M059J (cell line): ENCODE measurements at places on chromosomes 7 and 10. TPM values are rescaled to one million over a fixed set of nuclear protein-coding genes. Genes with fewer than 3 reads are reported as not detected.

The TEX36 gene
- 0.10 TPM in 1 of 2 replicates, not detected in the other for total RNA-seq

The PAX4 gene
- total RNA-seq = not detected in 2 replicates

The EIF5AL1 gene
- total RNA-seq = 0.59 and 1.7 TPM in 2 replicates

The FBXL13 gene
- total RNA-seq = 0.59 and 1.5 TPM in 2 replicates

DNA sequence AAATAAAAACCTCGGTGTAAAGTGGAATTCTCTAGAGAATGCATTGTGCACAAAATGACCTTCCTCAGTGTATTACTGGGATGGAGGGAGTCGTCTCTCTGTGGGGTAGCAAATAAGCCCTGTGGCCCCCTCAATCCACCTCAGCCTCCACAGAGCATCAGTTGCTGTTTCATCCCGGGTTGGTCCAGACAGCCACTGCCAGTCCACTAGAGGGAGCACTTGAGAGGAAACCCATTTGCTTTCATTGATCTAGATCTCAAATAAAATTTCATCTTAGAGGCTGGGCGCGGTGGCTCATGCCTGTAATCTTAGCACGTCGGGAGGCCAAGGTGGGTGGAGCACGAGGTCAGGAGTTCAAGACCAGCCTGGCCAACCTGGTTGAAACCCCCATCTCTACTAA is 1128.7 kb downstream of the CNTNAP2 start:
- DNase-seq = peak; percentile 3

- DNase-seq = no peak
Observed at GRCh38 chr7:146652176-146652575, 535.6 kb downstream of the CNTNAP2 start.

DNA sequence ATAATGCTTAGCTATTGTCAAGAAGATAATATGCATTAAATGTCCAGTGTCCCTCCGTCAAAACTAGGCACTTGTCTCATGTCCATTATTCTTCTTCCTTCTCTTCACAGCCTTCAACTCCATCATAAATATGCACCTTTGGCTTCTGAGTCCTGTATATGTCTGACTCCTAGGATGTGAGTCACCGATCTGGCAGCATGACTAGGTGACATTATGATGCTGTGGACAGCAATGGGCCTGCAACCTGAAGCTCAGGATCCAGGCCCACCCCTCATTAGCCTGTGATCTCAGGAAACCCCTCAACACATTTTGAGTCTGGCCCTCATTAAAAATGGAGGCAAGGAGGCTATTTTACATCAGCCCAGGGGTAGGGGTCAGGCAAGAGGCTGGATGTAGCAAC is 362.5 kb upstream of the ZMIZ1 start:
- peak; percentile 56 for DNase-seq

DNA sequence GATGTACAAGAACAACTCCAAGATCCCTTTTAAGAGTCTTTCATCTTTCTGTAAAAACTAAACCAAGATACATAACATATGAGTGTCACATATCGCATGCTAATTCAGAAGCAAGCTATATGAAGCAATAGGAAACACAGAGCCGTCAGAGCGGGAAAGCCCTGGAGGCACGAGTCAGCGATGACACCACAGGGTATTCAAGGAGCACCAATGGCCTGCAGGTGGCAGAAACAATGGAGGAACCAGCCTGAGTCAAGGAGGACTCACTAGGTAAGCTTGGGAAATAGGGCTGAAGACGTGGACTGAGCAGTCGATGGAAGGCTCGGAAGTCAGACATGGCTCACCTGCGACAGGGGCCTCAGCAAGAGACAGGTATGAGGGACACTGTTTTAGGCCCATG is 214.4 kb downstream of the FAM107B start:
- peak; percentile 84 for DNase-seq

GRCh38 chr10:1152386-1153250 is 96.4 kb downstream of the WDR37 start:
- DNase-seq = no peak

- DNase-seq = peak; percentile 84
Observed at GRCh38 chr10:99930731-99931550, 78.8 kb downstream of the DNMBP start.

- no peak for DNase-seq
Observed at GRCh38 chr7:100010901-100011300, 4.5 kb upstream of the ZKSCAN1 start.

DNA sequence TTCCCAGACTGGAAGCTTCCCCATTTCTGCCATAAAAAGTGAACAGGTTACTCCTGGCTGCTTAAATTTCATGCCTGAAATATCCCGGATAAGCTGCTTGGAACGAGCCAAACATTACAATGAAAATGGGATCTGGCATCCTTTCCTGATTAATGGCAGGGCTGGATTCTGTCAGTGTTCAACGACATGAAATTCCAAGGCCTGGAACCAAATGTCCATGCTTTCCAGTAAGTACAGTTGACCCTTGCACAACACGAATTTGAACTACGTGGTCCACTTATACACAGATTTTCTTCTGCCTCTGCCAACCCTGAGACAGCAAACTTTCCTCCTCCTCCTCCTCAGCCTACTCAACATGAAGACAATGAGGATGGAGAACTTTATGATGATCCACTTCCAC is 65.4 kb downstream of the SGMS1 start:
- no peak for DNase-seq

DNA sequence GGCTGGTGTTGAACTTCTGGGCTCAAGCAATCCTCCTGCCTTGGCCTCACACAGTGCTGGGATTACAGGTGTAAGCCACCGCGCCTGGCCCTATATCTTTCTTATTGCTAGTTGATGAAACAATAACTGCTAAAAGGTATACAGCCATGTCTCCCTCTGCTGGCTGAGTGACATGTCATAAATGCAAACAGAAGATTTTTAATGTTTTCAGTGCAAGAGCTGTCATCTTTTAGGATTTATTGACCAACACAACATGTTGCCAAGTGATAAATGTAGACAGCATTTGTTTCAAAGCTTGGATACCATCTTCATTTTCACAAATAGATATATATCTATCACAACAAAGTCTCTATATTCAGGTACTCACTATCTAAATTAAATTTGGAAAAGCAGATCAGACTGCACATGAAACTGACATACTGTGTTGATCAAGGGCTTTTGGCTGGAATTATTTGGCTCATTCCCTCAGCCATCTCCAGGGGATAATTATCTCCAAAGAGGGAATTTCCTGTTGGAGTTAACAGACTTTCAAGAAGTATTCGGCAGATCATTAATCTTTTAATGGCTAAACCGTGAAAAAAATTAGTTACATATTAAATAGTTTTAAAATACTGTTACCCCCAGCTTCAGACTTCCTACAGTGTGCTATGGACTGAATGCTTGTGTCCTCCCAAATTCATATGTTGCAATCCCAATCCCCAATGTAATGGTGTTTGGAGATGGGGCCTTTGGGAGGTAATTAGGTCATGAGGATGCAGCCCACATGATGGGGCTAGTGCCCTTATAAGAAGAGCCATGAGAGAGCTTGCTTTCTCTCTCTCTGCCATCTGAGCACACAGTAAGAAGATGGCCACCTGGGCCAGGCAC is 41.3 kb upstream of the SRPK2 start:
- peak; percentile 51 for DNase-seq

GRCh38 chr7:121116396-121116795 is 127.9 kb downstream of the CPED1 start:
- no peak for DNase-seq

DNA sequence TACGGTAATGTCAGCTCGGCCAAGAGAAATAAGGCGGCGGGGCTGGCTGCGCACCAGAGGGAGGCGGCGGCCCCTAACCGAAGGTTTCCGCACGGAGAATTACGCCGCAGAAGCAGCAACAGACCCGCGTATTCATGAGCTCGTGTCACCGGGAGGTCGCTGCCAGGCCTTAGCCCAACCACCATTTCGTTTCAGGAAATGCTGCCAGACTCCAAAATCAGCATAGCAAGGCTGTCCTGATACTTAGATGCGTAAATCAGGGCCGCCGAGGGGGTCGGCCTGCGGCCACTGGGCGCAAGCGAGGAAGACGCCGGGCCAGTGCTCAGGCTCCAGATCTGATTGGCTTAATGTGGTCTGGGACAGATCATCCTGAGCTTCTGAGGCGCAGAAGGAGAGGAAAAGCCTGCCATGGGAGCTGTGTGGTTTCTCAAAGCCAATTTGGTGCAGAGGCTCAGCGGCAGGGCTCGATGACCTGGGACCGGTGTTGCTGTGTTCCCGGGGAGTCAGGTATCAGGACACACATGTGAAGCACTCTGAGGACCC is 247.9 kb downstream of the BAMBI start:
- DNase-seq = no peak

DNA sequence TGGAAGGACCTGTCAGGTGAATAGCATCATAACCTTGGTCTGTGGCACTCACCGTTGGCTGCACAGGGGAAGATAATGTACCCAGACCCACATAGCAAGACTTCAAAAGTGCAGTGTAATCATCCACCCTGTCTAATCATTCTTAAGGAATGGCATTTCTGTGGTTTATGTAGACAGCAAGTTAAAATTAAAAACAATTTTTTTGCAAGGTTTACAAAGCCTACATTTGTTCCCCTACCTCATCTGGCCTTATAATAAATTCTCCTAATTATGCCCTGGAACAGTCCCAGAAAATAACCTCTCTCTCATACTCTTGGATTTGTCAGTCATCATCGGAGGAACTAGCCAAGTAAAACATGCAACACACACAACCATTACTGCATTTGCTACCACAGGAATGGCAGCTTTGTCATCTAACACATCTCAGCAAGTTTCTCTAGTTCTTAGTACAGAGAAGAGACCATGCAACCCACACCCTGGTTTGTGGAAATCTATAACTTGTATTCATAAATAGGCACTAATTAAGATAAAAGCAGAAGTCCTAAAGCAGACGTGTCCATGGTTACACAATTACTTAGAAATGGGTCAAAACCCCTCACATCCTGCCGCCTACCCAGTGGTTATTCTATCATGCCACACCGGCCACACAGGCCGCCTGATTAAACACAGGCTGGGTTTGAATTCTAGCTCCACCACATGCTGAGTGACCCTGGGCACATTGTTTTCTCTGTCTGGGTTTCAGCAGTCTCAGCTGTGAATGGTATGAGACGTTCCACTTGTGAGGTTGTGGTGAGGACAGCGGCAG is 19.1 kb downstream of the ABLIM1 start:
- peak; percentile 95 for DNase-seq

GRCh38 chr10:81218307-81218706 is 656.7 kb upstream of the NRG3 start:
- DNase-seq = no peak

- DNase-seq = peak; percentile 73
Observed at GRCh38 chr7:98802088-98802780, 67.6 kb downstream of the TMEM130 start.

DNA sequence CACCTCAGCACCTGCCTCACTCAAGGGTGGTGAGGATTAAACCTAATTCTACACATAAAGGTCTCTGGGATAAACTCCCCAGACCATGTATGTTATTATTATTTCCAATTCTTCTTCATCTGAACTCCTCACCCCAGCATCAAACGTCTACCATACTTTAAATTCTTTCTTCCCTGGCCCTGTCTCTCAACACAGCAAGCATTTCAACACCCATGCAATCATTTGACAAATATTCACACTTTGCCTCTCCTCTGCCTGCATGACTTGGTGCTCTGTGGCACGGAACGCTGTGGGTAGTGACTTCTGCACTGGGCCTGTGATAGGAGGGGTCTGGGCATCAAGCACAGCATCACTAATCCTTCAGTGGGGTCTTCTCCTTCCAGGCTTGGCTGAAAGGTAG is 490.8 kb downstream of the TNS3 start:
- no peak for DNase-seq

DNA sequence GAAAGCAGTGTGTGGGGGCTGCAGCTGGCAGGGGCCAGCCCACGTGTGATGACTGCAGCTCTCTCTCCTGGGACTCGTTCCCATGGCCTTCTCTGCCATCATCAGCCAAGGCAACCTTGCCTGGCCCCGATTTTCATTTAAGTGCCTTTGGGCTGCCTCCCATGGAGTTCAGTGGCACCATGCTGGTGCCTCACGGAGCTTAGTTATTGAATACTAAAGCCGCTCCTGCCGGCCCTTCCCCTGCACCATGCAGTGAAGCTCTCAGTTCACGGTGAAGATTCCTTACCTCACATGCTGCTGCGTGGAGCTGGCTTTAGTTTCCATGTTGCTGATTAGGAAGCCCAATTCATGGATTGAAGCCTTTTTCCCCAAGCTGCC is 141.5 kb upstream of the EEPD1 start:
- DNase-seq = no peak

DNA sequence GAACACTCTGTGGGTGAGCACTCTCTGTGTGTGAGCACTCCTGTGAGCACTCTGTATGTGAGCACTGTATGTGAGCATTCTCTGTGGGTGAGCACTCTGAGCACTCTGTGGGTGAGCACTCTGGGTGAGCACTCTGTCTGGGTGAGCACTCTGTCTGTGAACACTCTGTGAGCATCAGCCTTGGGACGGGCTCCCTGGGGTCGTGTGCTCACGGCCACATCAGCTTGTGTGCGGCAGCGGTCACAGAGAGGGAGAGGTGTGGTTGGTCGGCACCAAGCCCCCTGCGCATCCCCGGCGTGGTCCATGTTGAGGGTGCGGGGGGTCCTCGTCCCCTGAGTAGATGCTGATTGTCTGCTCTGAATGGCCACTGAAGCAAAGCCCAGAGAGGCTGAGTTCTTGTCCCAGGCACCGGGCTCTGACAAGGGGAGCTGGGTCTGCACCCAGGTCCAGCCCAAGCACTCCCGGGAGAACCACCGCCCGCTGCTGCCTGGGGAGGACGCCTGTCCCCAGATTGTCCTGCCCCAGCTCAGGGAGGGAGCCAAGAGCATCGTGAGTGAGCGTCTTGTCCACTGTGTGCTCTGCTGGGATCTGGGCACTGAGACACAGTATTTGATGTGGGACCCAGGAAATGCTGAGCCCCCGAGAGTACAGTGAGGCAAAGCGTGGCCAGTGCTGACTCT is 143.7 kb downstream of the DNAJB6 start:
- no peak for DNase-seq
